ENCODE measurements at places on chromosomes 1 and 21. TPM values are rescaled to one million over a fixed set of nuclear protein-coding genes. Genes with fewer than 3 reads are reported as not detected.

COL24A1 gene
- total RNA-seq: 6.7 TPM

GRCh38 chr1:185857442-185857841, 123.3 kb downstream of the HMCN1 start:
- no peak for DNase-seq

DNA sequence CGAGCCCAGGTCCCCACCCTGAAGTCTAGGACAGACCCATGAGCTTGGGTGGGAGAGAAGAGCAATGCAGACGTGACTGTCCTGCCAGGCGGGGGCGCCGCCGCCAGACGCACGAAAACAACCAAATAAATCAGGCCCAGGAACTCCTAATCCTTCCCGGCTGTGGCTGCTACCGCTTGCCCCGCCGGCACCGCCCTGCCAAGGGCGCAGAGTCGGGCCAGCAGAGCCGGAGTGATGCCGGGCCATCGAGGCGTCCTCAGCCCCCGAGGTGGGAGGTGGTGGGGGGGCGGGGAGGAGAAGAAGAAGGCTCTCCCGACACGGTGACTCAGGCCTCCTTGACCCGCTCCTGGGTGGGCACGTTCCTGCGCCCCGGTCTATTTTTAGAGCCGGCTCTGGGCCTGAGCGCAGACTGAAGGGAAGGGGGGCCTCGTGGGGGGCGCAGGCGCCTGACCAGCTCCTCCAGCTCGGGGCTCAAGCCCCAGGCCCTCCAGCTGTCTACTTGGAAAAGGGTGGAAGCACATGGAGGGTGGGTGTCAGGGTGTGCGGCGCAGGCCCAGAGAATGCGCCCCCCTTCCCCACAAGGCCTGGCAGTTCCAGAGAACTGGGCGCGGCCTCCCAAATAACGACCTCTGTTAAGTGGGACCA, 10.7 kb upstream of the COL16A1 start:
- peak; percentile 48 for DNase-seq

HLX gene
- total RNA-seq: 8.1 TPM

GRCh38 chr1:59314776-59315528, 18.1 kb downstream of the FGGY start:
- DNase-seq: no peak

BOLA1 gene
- 28.3 TPM for total RNA-seq

GRCh38 chr1:15110128-15110866, 43.2 kb upstream of the TMEM51 start:
- DNase-seq: no peak

DNA sequence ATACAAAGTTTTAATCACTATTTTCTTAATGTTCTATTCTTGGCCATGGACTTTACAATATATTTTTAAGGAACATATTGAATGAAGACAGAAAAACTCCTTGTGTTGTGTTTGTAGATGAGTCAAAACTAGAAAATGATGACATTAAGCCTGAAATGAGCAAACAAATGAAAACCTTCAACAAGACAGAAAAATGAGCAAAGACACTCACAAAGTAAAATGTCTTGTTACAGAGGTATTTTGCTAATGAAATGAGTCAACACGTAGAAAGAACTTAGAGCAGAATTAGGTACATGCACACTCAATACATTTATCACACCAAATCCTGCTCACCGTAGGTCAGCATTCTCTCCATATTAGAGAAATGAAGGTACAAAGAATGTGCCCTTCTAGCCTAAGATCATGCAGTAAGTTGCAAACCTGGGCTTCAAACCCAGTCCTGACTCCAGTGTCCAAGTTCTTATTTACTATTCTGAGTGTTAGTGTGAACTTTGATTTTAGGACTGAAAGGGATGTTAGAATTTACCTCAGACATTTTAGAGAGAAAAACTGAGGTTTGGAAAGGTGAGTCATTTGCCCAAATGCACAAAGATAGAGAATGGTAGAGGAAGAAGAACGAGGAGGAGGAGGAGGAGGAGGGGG, 133.9 kb upstream of the SGIP1 start:
- no peak for DNase-seq

GRCh38 chr1:25587290-25587689, 29.3 kb upstream of the MAN1C1 start:
- no peak for DNase-seq

PPOX gene
- 29.9 TPM for total RNA-seq

DNA sequence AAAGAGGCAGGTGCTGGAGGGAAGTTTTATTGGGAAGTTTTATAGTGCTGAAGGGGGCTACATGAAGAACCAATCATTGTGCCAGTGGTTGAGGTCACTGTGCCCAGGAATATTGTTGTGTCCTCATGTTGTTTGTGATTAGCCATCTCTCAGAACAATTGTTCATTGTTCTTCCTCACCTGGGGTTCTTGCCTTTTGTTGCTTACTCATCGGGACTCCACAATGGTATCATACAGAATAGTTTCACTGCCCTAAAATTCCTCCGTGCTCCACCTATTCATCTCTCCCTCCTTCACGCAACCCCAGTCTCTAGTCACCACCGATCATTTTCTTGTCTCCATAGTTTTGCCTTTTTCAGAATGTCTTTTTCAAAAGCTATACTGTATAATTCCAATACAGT, 38.9 kb upstream of the CDC14A start:
- DNase-seq: no peak

TNFRSF18 gene
- 4.3 TPM for total RNA-seq

- no peak for DNase-seq
These were observed 41.2 kb upstream of the LBR start for GRCh38 chr1:225469051-225469450.

DNA sequence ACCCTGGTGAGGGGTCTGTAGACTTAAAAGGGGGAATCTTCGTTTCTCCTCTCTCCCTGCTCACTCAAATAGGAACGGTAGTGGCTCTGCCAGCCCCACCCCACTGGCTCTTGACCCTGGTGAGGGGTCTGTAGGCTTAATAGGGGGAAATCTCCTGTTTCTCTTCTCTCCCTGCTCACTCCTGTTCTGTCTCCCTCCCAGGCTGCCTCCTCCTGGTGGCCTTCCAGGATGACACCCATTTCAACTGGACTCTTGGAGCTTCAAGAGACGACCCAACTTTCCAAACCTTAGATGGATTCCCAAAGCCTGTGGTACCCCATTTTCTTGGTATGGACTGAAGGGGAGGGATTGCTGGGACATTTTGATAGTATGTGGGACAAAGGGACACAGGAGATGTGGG, 1.4 kb upstream of the EPHB2 start:
- no peak for DNase-seq

COL16A1 gene
- 0.54 TPM for total RNA-seq

ZNF593OS gene
- total RNA-seq: not detected

- DNase-seq: no peak
These were observed at the start of gene SERTAD4 for GRCh38 chr1:210232511-210233215. SERTAD4 (plus strand) TSS chr1:210232796; CDS start chr1:210237961, 5,165 bp downstream.

GRCh38 chr1:162385280-162385623, 3.7 kb downstream of the C1orf226 start:
- DNase-seq: no peak

DNA sequence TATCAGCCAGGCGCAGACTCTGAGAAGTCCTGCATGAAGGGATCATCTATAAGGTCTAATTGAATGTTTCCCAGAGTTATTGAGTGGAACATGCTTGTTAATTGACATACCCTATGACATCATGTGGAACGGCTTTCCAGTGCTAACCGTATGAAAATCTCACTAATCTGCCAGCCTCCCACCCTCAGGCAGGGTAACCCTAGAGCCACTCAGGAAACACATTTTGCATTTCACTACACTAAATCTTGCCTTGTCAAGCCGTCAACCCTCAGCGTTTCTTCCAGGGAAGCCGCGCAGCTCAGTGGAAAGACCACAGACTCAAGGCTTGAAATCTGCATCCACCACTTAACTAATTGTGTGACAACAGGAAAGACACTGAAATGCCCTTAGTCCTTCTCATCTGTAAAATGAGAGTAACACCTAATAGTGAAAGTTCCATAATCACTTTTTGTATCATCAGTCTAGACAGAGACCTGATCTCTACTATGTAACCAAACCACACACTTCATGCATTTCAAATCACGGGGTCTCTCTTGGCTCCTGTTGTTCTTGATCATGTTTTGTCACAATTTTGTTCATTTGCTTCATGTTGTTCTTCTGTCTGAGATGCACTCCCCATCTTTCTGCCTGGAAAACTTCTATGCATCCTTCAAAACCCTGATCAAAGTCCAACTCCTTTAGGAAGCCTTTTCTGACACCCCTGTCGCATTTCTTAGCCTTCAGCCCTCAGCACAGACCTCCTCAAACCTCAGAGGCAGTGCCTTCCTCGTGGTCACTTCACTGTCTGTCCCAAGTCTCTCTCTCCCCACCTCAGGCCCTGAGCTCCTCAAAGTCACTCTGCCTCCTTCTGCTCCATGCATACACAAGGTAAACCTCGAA, 246.5 kb downstream of the TOMM20 start:
- no peak for DNase-seq

All from hematopoietic multipotent progenitor cell (in vitro differentiated cells).